ENCODE measurements at places on chromosomes 1 and 21.

DNA sequence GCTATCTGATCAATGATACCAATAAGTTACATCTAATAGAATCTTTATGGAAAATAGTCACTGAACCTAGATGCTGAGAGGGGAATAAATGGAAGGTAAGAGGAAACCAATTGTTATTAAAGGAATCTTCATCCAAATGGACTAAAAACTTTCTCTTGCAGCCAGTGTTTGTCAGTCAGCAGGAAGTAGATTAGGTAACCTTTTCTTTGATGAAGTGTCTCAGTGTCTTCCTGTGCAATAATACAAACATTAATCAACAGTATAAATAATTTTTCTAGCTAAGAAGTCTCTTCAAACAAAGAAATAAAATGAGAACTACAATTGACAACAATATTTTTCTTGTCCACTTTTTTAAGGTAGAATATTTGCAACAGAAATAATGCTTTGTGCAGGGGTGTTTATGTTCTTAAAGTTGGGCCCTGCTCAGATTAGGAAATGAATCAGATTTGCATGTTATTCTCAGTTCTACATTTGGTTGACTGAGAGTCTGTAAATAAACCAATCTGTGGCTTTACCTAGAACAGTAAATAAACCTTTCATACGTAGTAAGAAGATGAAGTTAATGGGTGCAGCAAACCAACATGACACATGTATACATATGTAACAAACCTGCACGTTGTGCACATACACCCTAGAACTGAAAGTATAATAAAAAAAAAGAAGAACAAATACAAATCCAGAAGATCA is 391.4 kb downstream of the MRPL39 start:
- DNase-seq: no peak

- no peak for DNase-seq
Measured at GRCh38 chr1:41734201-41734970, 184.3 kb downstream of the HIVEP3 start.

DNA sequence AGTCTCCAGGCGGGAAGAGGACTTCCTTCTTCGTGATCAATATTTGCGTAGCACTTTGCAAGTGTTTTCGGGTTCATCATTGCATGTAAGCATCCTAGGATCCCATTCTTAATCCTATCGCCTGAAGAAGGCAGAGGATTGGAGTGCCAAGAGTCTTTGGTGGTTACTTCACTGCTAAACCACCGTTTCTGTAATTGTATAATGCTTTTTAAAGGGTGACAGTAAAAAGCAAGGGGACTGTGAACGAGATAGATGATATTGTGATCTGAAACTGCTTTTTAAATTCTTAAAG is 345 bp upstream of the ALDH9A1 start:
- DNase-seq: no peak

GRCh38 chr1:9486466-9487140 is 52.7 kb upstream of the SLC25A33 start:
- DNase-seq: no peak

DNA sequence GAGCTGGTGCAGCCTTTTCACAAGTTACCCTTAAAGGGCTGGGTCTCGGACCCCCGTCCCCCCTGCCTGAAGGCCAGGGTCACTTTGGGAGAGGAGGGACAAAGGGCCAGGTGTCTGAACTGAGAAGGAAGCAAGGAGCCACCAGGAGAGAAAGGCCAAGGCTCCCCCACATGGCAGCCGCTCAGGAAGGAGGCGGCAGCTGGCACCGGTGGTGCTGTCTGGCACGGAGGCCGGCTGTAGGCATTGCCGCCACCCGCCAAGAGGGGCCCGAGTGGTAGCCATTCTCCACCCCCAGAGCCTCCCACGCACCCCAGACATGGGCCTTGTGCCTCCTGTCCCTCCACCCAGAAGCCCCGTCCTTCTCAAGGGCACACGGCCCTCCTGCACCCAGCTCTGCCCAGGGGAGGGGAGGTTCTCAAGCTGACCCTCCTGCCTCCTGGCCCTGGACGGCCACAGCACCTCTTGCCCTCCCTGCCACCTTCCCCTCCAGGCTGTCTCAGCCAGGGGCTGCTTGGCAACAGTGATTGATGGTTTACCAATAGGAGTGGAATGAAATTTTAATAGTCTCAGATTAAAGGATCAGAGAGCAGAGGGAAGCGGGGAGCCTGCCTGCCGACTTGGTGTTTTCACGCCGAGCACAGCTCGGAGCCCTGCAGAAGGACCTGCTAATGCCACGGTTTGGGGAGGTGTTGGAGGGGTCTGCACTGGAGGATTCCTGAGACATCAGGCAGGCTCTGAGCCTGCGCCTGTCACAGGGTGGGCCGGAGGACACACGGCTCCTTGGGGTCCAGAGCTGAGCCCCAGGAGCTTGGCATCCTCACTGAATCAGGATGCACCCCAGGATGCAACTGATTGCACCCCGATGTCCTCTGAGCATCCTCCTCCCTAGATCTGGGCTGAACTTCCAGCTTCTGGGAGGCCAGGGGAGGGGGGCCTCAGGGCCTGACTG is 211.9 kb upstream of the VAMP3 start:
- no peak for DNase-seq

DNA sequence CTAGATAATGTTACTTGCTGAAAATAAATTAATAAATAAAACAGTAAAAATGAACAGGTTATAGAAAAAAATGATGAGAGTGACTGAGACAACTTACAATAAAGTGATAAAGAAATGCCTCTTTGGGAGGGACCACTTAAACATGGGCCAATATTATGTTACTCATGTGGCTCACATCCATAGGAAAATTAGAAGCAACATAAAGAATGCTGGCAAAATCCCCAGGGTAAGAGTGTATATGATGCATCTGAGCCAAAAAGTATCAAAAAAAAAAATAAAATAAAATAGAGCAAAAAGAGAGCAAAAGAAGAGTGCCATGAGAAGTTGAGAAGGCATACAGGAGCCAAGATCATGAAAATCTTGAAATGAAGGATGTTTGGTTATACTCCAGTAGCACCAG is 818.0 kb downstream of the LTN1 start:
- no peak for DNase-seq

- no peak for DNase-seq
Measured at GRCh38 chr1:3494321-3495308, 40.1 kb downstream of the ARHGEF16 start.
